NCI-H524 treated with DMSO at 0.1 percent for 48 hours (cell line): ENCODE measurements at places on chromosomes 3 and 15.

DNA sequence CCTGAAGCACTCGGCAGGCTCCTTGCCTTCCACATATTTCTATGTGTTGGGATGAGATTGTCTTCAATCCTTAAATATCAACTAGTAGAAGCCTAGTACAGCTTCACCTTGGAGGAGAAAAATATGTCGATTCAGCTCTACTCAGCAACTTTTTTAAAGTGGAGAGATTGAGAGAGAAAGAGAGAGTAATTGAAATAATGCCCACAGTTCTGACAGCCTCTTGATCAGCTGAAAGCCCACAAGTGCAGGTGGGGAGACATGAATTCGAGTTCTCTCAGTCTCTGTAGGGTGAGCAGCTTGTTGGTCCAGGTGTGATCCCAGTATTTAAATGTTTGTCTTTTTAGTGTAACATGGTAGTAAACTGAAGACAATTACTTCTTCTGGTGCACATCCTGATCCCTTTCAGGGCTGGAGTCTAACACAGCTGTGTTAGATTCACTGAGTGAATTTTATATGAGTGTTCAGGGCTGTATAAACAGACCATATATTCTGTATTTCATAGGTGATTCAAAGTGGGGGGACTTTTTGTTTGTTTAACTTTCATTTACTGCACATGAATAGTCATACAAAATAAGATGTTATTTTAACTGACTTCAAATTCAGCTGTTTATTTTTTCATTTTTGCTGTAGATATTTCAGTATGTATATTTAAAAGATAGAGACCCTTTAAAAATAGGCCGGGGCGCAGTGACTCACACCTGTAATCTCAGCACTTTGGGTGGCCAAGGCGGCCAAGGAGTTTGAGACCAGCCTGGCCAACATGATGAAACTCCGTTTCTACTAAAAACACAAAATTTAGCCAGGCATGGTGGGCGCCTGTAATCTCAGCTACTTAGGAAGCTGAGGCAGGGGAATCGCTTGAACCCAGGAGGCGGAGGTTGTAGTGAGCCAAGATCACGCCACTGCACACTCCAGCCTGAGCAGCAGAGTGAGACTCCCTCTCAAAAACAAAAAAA, 64.0 kb downstream of the ST6GAL1 start:
- no peak for DNase-seq

DNA sequence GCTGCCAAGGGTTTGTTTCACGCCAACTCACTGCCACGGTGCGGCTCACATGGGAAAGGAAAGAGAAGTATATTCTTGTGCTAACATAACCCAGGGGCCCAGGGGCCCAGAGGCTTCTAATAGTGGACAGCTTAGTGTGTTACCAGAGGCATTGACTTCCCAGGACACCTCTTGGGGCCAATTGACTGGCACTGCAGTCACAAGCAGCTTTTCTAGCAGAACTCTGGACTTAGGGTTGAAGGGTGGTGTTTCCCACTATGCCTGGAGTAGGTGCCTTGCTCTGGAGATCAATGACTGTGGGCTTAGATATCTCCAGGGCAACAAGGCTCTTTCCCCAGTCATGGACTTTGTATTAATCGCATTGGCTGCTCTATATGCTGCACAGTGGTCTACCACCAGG, 172.7 kb upstream of the KBTBD8 start:
- no peak for DNase-seq

DNA sequence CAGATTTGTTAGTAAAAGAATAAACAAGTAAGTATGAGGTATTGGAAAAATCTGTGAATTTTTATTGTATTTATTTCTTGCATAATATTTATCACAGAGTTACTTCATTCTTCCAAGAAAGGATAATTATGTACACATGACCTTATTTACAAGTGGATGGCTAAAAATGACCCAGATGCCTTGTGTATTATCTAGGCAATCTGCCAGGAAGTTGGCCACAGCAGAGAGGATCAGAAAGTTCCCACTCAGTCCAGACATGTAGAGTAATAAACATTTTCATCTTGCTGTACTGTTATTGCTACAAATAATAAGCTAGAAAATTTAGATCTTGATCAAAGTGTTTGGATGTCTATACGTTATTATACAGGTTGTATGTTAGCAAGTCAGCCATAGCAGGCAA, 317.1 kb downstream of the EPHA6 start:
- peak; percentile 8 for DNase-seq

- no peak for DNase-seq
Measured at GRCh38 chr15:90419206-90419605, 31.2 kb downstream of the IQGAP1 start.

DNA sequence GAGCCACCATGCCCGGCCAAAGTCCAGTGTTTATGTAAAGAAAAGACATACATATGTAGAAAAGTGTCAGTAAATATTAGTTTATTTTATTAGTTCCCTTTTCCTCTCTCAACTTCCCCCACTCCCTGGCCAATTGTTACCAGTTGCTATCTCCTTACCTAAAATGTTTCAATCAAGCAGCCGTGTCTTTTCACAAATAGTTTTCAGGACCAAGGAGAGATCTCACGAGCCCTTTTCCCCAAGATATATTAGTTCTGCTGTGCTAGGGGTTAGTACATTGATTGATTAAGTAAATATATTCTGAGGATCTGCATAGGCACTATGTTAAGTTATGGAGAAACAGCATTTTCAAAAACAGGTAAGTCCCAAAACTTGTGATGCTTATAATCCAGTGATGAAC, 87.4 kb downstream of the ZIC4 start:
- no peak for DNase-seq

DNA sequence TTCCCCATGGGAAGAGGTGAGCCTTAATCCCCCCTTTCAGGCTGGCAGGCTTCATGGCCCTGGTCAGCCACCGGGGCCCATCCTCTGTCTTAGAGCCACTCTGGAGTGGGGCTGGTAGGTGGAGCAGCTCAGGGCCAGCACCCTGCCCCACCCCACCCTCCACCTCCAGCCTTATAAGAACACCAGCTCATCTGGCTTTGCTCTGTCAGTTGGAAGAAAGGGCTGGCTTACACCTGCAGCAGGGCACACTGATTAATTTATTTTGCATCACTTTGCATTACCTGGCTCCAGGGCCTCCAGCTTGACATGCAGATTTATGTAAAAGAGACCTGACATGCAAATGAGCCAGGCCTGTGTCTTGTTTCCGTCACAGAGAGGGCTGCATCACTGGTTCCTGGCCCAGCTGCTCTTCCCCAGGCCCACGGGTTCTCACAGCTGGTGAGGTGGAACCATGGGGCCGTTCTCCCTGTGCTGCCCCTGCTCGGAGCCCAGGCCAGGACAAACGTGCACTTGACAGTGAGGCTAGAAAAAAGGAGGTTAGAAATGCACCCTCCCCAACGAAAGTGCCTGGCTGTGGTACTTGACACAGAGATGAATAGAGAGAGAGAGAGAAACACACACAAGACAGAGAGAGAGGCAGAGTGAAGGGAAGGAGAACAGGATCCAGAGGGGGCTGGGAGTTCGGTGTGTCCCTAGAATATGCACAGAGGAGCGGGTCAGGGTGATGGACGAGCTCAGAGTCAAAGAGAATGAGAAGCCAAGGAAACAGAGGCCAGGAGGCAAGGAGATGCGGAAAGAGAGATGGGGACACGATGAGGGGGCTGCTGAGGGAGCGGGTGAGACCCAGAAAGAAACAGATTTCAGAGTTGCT, 44.5 kb upstream of the MAGEF1 start:
- no peak for DNase-seq

DNA sequence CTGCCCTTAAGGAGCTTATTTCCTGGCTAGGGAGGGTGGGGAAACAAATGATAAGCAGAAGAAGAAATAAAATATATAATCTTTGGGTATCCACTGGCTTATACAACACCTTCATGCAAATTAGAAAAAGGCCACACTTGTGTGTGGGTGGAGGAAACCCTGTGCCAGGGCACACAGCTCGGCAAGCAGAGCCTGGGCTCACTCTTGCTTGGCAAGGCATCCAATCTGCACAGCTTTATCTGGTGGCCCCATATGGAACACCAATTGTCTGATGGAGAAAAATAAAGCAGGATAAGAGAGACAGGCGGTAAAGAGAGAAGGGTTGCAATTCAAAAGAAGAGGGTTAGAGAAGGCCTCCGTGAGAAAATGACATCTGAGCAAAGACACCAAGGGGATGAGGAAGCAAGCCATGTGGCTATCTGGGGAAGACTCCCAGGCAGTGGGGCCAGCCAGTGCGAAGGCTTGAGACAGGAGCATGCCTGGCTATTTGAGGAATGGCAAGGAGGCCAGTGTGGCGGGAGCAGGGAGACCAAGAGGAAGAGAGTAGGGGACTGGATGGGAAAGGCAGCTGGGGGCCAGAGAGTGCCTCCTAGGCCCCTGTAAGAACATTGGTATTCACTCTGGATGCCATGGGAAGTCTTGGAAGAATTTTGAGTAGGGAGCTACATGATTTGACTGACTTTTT, 22.5 kb upstream of the VPS8 start:
- DNase-seq, result no peak

GRCh38 chr3:66854601-66855151, 143.4 kb upstream of the KBTBD8 start:
- DNase-seq, result no peak

DNA sequence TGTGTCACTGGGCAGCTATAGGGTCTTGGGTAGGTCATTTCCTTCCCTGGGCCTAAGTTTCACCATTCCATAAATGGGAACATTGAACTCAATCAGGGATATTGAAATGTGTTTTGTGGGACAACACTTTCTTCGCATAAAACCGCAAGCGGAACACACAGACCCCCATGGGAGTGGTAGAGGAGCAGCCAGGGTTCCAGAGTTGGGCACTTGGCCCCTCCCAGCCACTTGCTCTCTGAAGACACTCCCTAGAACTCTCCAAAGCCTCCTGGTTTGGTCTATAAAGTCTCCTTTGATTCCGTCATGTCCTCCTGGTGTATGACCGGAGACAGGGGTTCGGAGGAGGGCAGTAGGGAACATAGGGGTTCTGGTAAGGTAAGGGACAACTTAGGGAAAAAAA, 271.7 kb downstream of the UACA start:
- no peak for DNase-seq
